Right lobe of liver (tissue), 6 donors: ENCODE measurements at places on chromosomes 4 and X. TPM values are rescaled to one million over a fixed set of nuclear protein-coding genes. Genes with fewer than 3 reads are reported as not detected.

DNA sequence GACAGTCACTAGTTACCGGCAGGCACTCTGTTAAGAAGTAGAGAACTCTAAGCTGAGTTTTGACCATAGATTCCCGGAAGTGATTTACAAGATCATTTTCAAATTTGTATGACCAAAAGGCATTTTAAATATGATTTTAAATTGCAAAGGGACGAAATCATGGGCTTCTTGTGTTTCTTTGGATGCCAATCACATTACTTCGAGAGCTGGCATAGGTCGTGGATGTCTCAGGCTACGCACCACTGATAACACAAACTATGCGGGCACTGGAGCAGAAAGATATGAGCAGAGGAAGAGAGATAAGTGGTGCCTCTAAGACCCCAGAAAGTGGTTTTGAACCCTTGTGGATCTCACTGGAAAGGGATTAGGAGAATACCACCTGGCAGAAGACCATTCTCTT lies 294.2 kb upstream of the FTHL17 start:
- DNase-seq = no peak

DNA sequence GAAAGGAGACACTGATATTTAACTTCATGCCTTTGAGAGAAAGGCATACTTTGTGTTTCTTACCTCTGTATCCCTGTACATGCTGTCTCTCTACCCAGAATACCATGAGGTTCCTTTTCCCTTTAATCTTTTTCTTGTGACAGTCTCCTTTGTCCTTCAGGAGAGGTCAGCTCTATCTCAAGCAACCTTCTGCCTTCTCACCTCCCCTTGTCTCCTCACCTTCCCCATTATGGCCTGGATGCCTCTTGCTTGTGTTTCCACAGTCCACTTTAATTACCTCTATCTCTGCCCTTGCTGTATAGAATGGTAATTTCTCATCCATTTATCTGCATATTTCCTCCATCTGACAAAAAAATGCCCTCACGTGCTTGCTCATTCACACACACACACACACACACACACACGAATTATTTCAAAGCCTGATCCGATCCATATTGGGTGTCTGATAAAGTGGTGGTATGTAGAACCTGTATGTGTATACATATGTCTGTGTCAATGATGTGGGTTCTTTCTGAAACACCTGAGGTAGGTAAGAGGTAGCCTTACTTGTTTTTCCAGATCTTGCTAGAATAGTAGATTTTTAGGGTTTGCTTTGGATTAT lies 28.5 kb downstream of the MSN start:
- no peak overlapping the region for H3K4me3 ChIP-seq
- H3K36me3 ChIP-seq = no peaks in the 10 kb centered on the region
- H3K27me3 ChIP-seq = no peaks in the 10 kb centered on the region
- no peak for DNase-seq
- peaks cover 3% of the 10 kb centered on the region for H3K4me1 ChIP-seq

Gene PLXNB3
- 1.2 TPM for total RNA-seq

DNA sequence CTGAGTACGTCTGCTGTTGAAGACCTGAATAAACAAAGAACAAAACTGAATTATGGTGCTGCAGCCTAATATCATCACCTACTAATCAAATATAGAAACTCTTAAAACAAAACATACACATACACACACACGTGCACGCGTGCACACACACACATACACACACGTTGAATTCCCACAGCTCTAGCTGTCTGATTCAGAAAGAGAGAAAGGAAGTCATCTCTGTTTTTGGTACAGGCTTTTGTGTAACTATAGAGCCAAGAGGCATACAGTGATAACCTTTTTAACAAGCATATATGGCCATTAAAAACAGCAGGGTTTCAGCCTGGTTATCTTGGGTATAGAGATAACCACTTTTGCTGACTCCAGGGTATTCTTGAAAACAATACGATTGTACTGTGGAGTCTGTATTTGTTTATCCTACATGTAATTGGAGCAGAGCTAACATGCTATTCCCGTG lies 823.2 kb downstream of the CCSER1 start:
- H3K36me3 ChIP-seq = no peaks in the 10 kb centered on the region
- DNase-seq = no peak

GRCh38 chr4:65535113-65535512 lies 135.2 kb downstream of the EPHA5 start:
- no peaks in the 10 kb centered on the region for H3K4me1 ChIP-seq
- H3K27me3 ChIP-seq = no peaks in the 10 kb centered on the region
- DNase-seq = no peak

- H3K27ac ChIP-seq = no peak overlapping the region
- H3K36me3 ChIP-seq = peaks cover 4% of the 10 kb centered on the region
- DNase-seq = no peak
- H3K4me3 ChIP-seq = no peak overlapping the region
Measured at GRCh38 chrX:15814771-15815365, 24.6 kb downstream of the ZRSR2 start.

Gene CXorf49
- not detected for total RNA-seq

Gene USP9X
- 53.5 TPM for total RNA-seq

DNA sequence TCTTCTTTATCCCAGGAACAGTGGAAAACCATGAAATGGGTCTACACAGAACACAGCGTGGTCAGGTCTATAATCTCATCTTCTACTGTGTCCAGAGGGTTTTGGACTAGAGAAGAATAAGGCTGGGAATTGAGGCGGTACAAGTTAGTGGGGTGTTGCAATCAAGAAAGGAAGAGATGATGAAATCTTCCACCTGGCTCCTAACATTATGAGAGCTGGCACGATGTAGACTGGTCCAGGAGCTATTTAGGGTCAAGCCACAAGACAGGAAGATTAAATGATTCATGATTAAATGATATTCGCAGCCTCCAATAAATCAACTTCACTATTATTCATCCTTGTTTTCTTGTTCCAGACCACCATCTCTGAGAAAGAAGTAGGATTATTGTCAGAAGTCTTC lies 88.0 kb downstream of the ARSF start:
- H3K27me3 ChIP-seq = no peaks in the 10 kb centered on the region
- H3K4me3 ChIP-seq = no peak overlapping the region
- H3K36me3 ChIP-seq = no peaks in the 10 kb centered on the region
- H3K4me1 ChIP-seq = no peaks in the 10 kb centered on the region
- DNase-seq = no peak
- H3K27ac ChIP-seq = no peak overlapping the region

Gene ADH7
- not detected for total RNA-seq

Gene PRR32
- total RNA-seq = not detected

DNA sequence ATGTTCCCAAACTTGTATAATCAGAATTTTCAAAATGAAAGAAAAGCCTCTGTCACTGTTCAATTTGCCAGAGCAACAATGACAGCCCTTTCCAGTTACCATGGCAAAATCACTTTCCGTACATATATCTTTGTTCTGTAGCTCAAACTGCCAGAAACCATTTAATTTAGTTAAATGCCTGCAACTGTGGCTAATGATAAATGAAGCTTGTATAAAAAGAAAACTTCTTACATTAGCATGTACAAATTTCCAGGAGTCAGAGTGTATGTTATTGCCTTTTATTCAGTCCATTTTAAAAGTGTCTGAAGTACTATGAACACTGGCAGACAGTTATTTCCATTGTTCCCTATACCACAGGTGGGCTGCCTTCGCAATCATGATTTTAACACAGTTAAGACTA lies 30.3 kb downstream of the ARAP2 start:
- H3K27me3 ChIP-seq = no peaks in the 10 kb centered on the region
- DNase-seq = no peak
- no peak overlapping the region for H3K4me3 ChIP-seq
- no peaks in the 10 kb centered on the region for H3K4me1 ChIP-seq
- no peak overlapping the region for H3K27ac ChIP-seq
- H3K36me3 ChIP-seq = no peaks in the 10 kb centered on the region

GRCh38 chr4:78553043-78553396 lies 1.4 kb downstream of the ANXA3 start:
- peaks cover 16% of the 10 kb centered on the region for H3K27me3 ChIP-seq
- H3K4me3 ChIP-seq = no peak overlapping the region
- H3K4me1 ChIP-seq = no peaks in the 10 kb centered on the region
- H3K36me3 ChIP-seq = no peaks in the 10 kb centered on the region

DNA sequence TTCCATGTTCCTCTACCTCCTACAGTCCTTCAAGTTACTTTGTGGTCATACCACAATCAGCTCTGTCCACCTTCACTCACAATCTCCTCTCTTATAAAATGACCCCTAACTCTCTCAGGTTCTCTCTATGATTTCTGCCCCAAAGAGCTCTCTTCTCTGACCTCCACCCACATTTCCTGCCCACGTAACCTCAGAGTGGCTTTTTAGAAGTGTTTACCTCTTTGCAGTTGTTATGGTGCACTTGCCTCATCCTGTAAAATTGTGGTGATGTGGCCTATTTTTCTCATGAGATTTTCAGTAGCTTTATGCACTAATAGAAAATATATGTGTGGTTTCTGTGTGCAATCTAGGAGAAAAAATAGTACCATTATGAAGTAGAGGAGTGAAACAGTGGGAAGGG lies 215.8 kb downstream of the PACRGL start:
- DNase-seq = no peak
- no peaks in the 10 kb centered on the region for H3K4me1 ChIP-seq
- no peak overlapping the region for H3K4me3 ChIP-seq
- H3K36me3 ChIP-seq = no peaks in the 10 kb centered on the region
- no peaks in the 10 kb centered on the region for H3K27me3 ChIP-seq
- no peak overlapping the region for H3K27ac ChIP-seq

DNA sequence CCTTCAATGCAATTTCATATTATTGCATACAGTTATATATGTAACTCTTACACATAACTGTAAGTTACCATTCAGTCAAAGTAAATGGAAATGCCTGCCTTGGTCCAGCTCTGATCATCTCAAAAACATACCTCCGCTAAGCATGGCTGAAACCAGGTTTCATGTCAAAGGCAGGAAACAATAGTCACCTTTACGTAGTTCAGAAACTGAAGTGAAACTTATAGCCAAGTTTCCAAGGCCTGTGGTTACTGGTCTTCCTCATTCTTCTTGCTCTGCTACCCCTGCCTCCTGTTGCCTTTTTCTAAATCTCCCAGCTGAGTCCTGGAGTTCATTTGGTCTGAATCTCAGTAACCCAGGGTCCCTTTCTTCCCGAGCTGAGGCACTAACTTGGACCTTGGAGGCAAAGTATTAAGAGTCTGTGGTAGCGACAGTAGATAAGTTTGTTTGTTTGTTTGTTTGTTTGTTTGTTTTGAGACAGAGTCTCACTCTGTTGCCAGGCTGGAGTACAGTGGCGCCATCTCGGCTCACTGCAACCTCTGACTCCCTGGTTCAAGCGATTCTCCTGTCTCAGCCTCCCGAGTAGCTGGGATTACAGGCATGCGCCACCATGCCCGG lies 30.8 kb downstream of the DAPP1 start:
- no peak overlapping the region for H3K4me3 ChIP-seq
- no peaks in the 10 kb centered on the region for H3K27me3 ChIP-seq
- no peak overlapping the region for H3K27ac ChIP-seq
- H3K36me3 ChIP-seq = no peaks in the 10 kb centered on the region

DNA sequence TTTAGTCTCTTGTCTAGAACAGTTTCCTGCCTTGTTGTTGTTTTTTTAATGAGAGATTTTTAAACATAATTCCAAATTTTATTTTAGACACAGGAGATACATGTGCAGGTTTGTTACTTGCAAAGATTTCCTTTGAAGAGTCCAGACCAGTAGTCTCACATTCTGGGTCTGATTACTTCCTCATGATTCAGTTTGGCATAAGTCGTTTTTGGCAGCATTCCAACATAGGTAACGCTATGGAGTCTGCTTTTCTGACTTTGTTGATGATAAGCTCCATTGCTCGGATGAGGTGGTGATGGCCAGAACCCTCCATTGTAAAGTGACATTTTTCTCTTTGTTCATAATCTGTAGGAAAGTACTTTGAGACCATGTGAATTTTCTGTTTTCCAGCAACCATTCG lies 74.7 kb downstream of the CLCN4 start:
- no peaks in the 10 kb centered on the region for H3K27me3 ChIP-seq
- H3K4me3 ChIP-seq = no peak overlapping the region

DNA sequence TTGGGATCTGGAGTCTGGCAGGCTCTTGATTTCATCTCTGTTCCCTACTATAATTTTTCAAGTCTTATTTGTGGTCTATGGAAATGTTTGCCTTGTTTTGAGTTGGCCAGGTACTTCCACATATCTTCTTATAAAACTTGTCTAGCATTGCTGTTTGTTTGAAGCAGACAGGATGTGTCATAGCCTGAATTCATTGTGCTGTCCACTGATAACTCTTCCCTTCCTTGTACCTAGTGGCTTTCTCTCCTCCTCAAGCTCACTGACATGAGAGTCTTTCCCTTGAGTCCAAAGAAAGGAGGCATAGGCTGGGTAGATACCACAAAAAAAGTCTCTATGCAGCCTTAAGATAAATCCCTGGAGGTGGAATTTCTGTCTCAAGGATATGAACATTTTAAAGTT lies 59.2 kb upstream of the FAM241A start:
- H3K27me3 ChIP-seq = no peaks in the 10 kb centered on the region
- H3K4me3 ChIP-seq = no peak overlapping the region
- no peak overlapping the region for H3K27ac ChIP-seq
- DNase-seq = no peak
- H3K4me1 ChIP-seq = peaks cover 4% of the 10 kb centered on the region
